ENCODE measurements at places on chromosomes 6 and 20. TPM values are rescaled to one million over a fixed set of nuclear protein-coding genes. Genes with fewer than 3 reads are reported as not detected.
A peak's percentile ranks its signal among the peaks of the same experiment; 100 is the strongest.

DNA sequence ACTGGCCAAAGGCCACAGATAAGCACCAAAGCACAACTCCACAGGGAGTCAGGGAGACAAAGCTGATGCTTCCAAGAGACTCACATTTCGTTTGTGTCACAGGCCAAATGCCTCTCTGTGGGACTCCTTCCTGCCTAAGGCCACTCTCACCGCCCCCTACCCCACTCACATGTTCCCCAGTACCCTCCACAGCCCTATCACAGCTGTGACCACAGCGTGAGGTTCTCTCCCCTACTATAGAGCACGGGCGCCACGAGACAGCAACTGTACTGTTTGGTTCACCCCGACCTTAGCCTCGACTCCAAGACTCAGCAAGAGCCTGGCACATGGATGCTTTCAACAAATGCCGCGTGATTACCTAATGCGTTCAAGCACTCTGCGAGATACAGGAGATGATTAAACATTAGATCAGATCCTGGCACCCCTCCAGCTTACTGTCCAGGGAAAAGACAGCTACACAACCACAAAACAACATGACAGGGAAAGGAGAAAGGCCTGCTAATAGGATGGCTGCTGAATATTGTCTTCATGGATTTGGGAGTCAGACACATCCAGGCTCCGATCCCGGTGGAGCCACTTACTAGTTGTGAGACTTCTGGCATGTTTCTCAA lies 105.5 kb downstream of the AGPAT4 start:
- no peak overlapping the region for H3K27ac ChIP-seq
- no peaks in the 10 kb centered on the region for H3K27me3 ChIP-seq
- no peaks in the 10 kb centered on the region for H3K36me3 ChIP-seq
- H3K4me3 ChIP-seq: no peak overlapping the region

Gene CCN6
- not detected for total RNA-seq

- peak; percentile 35 for DNase-seq
- peaks cover 44% of the 10 kb centered on the region for H3K4me1 ChIP-seq
- H3K27ac ChIP-seq: peak overlapping the region; percentile 75
- peaks cover 11% of the 10 kb centered on the region for H3K36me3 ChIP-seq
- peaks cover 10% of the 10 kb centered on the region for H3K27me3 ChIP-seq
Measured at GRCh38 chr6:2976571-2977085, 5.3 kb upstream of the SERPINB6 start.

DNA sequence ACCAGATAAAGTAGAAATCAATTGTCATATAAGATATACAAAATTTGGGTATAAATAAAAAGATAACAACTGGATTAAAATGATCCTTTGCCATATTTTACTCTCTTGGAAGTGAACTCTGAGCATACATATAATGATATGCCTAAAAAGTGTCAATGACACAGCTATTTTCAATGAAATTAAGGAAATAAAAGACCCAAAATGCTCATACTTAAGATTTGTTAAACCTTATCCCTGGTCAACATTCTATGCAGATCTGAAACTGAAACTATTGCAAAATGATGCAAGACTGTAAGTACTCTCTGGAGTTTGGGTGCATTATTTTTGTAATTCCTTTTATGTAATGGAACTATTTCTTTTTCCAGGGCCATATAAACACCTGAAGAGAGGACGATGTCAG lies 119.0 kb upstream of the SGK1 start:
- no peaks in the 10 kb centered on the region for H3K27me3 ChIP-seq
- H3K27ac ChIP-seq: peak overlapping the region; percentile 96
- peak overlapping the region; percentile 73 for H3K4me3 ChIP-seq
- H3K36me3 ChIP-seq: no peaks in the 10 kb centered on the region
- DNase-seq: no peak

GRCh38 chr6:156729248-156729647 lies 47.9 kb upstream of the ARID1B start:
- no peak for DNase-seq
- H3K36me3 ChIP-seq: no peaks in the 10 kb centered on the region
- H3K4me3 ChIP-seq: no peak overlapping the region
- no peak overlapping the region for H3K27ac ChIP-seq
- no peaks in the 10 kb centered on the region for H3K27me3 ChIP-seq

Gene TMC2
- total RNA-seq: not detected

DNA sequence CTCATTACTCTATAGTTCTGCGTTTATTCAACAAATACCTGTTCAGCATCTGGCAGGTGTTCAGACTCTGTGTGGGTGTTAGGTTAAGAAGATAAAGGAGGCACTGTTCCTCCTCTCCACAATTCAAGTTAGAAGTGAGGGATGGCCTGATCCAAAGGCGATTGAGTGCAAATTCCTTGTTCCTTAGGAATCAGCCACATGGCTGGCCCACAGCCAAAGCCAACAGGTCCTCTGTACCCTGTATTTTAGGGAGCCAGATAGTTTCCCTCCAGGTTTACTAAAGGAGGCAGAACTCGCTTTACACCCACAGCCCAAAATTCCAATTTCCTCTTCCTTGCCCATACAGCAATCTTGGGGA lies 5.0 kb upstream of the CD40 start:
- no peaks in the 10 kb centered on the region for H3K36me3 ChIP-seq
- H3K27me3 ChIP-seq: peaks cover 40% of the 10 kb centered on the region
- no peak overlapping the region for H3K27ac ChIP-seq

Gene SCGN
- total RNA-seq: not detected

- H3K4me3 ChIP-seq: no peak overlapping the region
- H3K27ac ChIP-seq: no peak overlapping the region
- H3K4me1 ChIP-seq: no peaks in the 10 kb centered on the region
- DNase-seq: no peak
- no peaks in the 10 kb centered on the region for H3K36me3 ChIP-seq
Measured at GRCh38 chr20:8447262-8448120, 315.4 kb downstream of the PLCB1 start.

Gene FHL5
- total RNA-seq: not detected

- H3K4me1 ChIP-seq: peaks cover 77% of the 10 kb centered on the region
- no peak overlapping the region for H3K4me3 ChIP-seq
- H3K27me3 ChIP-seq: no peaks in the 10 kb centered on the region
- H3K36me3 ChIP-seq: peaks cover 4% of the 10 kb centered on the region
- no peak for DNase-seq
- no peak overlapping the region for H3K27ac ChIP-seq
Measured at GRCh38 chr6:219641-220198, 72.6 kb upstream of the DUSP22 start.

Gene CD2AP
- 30.9 TPM for total RNA-seq

Gene ZSCAN23
- 0.44 TPM for total RNA-seq

GRCh38 chr6:21899708-21900107 lies 306.2 kb downstream of the SOX4 start:
- no peaks in the 10 kb centered on the region for H3K4me1 ChIP-seq
- H3K27me3 ChIP-seq: no peaks in the 10 kb centered on the region
- DNase-seq: no peak
- no peak overlapping the region for H3K4me3 ChIP-seq
- no peaks in the 10 kb centered on the region for H3K36me3 ChIP-seq

GRCh38 chr20:59217173-59217572 lies 53.6 kb downstream of the ZNF831 start:
- no peaks in the 10 kb centered on the region for H3K27me3 ChIP-seq
- no peak overlapping the region for H3K4me3 ChIP-seq
- DNase-seq: no peak
- no peak overlapping the region for H3K27ac ChIP-seq
- H3K36me3 ChIP-seq: peaks cover 2% of the 10 kb centered on the region

Gene SLC22A7
- not detected for total RNA-seq

Gene SRMS
- not detected for total RNA-seq

Gene PLN
- total RNA-seq: not detected

DNA sequence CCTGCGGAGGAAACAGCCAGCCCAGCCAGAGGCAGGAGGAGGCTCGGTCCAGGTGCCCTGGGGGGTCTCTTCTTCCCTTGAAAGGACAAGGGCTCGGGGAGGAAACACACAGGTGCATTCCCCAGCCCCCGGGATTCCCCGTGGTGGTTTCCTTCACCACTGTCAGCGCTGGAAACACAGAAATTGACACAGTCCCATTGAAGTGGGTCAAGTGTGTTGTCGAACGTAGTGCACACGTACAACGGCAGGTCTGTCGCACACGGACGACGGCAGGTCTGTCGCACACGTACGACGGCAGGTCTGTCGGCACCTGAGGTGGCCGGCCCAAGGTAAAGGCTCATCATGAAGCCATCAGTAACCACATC lies 80.9 kb downstream of the DLL1 start:
- H3K27ac ChIP-seq: no peak overlapping the region
- DNase-seq: peak; percentile 25
- H3K36me3 ChIP-seq: no peaks in the 10 kb centered on the region
- H3K4me3 ChIP-seq: no peak overlapping the region

DNA sequence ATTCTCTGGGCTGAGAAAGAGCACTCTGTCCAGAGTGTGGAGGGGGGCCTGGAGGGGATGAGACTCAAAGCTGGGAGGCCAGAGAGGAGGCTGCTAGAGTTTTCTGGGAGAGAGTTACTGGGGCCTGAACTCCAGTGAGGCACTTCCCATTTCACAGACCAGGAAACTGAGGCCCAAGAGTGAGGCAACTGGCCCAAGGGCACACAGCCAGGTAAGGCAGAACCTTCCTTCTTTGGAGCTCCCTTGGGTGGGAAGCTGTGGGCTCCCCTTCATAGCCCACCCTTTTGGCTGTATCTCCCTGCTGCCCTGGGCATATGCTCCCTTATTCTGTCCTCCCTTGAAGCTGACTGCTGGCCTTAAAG lies 34.4 kb downstream of the ANGPT4 start:
- no peak for DNase-seq
- peak overlapping the region; percentile 57 for H3K4me3 ChIP-seq
- H3K36me3 ChIP-seq: no peaks in the 10 kb centered on the region

DNA sequence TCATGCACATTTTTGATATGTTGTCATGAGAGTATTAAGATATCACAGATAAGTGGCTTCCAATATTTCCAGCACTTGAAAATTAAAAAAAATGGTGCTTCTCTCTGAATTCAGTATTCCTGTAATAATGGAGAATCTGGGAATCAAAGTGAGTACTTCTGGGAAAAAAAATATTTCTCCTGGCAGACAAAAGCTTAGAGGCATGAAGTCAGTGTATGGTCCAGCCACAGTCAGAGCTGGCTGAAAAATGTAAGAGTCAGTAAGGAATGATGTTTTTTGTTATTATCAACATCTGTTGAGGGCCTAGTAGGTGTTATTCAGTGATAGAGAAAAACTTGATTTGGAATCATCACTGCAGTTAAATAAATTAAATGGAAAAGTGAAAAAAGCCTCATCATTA lies 3.2 kb upstream of the RFPL4B start:
- no peak overlapping the region for H3K27ac ChIP-seq
- peaks cover 21% of the 10 kb centered on the region for H3K27me3 ChIP-seq
- H3K36me3 ChIP-seq: no peaks in the 10 kb centered on the region

DNA sequence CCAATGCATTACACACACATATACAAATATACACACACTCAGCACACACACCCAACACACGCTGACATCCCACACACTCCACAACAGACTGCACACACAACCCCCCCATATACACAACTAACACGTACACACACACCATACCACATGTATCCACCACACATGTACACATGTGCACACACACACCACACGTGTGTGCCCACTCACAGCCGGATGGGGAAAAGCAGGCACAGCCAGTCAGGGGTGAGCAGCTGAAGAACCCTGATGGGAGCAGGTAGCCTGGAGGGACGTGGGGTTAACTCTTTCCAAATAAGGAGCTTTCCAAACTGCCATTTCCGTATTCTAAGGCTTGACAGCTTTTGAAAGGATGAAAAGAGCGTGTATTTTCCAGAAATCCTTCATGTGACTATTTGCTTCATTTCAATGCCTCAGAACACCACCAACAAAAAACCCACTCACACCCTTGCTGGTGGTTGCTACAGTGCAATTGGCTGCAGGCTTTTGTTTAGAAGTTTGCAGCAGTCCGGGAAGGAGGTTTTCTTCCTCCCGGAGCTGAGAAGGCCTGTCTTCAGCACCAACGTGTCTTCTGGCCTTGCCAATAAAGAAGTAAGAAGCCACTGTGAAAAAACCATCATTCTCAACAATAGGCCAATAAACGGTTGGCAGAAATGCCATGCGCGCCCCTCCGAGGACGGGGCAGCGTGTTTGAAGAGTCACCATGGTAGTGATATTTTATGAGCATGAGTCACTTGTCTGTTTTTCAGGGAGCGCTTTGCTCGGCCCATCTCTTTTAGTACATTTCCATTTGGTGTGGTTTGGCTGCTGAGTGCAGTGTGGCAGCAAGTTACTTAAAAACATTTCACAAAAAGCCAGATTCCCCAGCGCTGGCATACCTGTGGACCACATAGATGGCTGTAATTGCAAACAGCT lies 131.3 kb upstream of the GMDS start:
- no peaks in the 10 kb centered on the region for H3K36me3 ChIP-seq
- H3K27me3 ChIP-seq: no peaks in the 10 kb centered on the region
- no peak for DNase-seq
- no peak overlapping the region for H3K4me3 ChIP-seq
- peaks cover 3% of the 10 kb centered on the region for H3K4me1 ChIP-seq

DNA sequence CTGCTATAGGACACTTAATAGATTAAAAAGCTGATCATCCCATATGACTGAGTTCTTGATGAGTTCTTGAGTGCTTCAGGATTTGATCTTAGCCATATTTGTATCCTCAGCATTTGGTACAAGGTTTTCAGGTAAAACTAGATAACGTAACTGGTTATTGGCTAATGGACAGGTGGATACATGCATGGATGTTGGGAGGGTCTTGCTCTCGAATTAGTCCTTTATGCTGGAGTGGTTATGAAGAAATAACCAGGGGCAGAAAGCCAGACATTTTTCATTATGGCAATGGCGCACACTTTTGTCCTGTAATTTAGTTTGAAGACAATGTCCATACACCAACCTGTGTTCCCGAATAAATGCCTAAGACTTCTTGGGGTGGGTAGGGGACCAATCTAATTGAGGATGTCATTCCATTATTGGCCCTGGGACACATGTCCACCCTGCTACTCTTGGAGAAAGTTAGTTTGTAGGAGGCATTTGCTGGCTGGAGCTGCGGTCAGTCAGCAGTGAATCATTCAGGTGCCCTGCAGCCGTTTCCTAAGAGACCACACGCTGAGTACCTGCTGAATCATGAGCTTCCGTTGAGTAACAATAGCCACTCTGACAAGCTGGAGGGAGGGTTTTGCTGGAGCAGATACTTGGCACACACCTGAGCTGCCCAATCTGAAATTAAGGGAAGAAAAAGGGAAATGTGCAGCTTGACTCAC lies 194.4 kb downstream of the FOXA2 start:
- H3K27ac ChIP-seq: no peak overlapping the region
- H3K4me1 ChIP-seq: no peaks in the 10 kb centered on the region
- no peak overlapping the region for H3K4me3 ChIP-seq

GRCh38 chr20:62736026-62736406 lies 27.4 kb downstream of the NTSR1 start:
- DNase-seq: no peak
- no peak overlapping the region for H3K27ac ChIP-seq
- no peaks in the 10 kb centered on the region for H3K36me3 ChIP-seq
- H3K27me3 ChIP-seq: peaks cover 38% of the 10 kb centered on the region
- H3K4me3 ChIP-seq: no peak overlapping the region

- H3K36me3 ChIP-seq: no peaks in the 10 kb centered on the region
- no peaks in the 10 kb centered on the region for H3K4me1 ChIP-seq
- H3K27me3 ChIP-seq: peaks cover 6% of the 10 kb centered on the region
- no peak overlapping the region for H3K27ac ChIP-seq
- no peak overlapping the region for H3K4me3 ChIP-seq
Measured at GRCh38 chr6:131107151-131107550, 28.1 kb upstream of the AKAP7 start.

- peaks cover 27% of the 10 kb centered on the region for H3K4me1 ChIP-seq
- H3K4me3 ChIP-seq: peak overlapping the region; percentile 4
- no peak for DNase-seq
- H3K27me3 ChIP-seq: peaks cover 39% of the 10 kb centered on the region
Measured at GRCh38 chr6:27720607-27721580, 191.3 kb downstream of the OR2B2 start.

Gene SH3BGRL2
- total RNA-seq: 0.12 TPM

Gene WFDC2
- total RNA-seq: not detected
